LNCaP clone FGC (cell line): ENCODE measurements at places on chromosomes 4 and X.

GRCh38 chr4:182286035-182286434 is 42.8 kb downstream of the TENM3 start:
- no peak for DNase-seq

- DNase-seq, result no peak
These were observed 15.4 kb downstream of the MTHFD2L start for GRCh38 chr4:74173321-74173720.

DNA sequence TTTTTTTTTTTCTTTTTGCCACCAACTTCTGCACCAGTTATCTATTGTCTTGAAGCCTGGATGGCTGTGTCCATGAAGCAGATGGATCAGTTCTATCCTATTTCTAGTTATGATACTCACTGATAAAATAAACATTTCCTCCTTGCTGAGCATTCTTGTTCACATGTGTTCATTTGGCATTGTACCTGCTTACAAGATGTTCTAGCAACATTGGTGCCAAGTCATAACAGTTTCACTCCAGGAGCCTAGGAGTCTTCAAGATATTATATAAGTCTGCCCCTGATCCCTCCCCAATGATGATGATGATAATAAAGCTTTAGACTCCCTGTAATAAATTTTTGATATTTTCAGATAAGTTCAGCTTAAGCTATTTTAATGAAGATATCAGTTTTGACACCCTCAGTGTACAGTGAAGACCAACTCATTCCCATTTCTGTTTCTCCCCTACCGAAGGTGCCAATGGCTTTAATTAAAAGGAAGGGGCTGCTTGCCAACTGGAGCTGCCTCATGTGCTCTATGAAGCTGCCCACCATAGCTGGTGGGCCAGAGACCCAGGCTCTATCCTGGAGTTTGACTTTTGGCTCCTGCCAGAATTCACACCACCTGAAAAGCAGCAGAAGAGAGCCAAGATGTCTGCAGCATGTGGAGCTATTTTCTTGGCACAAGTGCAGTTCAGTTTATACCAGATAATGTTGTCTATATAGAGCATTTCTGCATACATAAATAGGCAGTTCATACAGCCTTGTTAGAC is 265.4 kb upstream of the TET2 start:
- no peak for DNase-seq

DNA sequence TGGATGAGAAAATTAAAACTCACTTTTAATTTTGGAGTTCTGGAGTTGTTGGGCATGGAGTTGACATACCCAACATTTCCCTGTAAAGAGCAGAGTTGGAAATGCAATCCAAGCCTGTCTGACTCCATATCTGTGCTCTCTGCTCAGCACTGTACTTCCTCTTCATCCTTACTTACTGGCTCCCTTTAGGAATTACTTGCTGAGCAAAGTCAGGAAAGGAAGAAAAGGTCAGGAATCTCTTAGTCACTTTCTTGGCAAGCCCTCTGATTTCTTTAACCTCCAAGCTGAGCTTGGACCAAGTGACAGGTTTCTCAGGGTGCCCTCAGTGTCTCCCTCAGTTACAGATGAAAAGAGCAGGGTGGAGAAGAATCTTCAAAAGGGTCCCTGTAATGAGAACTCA is 501.5 kb downstream of the ZIC3 start:
- DNase-seq, result no peak

DNA sequence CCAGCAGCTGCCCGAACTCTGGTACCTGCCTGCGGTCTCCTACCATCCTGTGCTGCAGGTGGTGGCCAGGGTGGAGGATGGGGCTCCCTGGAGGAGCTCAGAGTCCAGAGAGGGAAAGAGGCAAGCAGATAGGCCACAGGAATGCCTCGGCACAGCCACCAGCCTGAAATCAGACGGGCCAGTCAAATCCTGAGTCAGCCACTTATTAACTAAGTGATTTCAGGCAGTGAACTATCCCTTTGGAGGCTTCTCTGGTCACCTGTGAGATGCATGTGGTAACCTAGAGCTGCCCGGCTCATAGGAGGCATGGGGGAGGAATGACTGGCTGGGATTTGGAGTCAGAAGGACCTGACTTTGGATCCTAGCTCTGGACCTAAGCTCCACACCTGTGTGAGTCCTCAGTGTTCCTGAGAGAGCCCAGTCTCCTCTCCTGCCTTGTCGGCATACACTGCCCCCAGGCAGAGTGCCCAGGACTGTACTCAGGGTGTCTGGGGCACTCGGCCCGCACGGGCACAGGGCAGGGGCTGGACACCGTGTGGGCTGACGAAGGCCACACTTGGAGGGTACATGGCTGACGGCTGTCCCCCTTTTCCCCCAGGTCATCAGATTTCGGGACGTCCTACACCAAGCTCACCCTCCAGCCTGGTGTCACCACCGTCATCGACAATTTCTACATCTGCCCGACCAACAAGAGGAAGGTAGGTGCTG is 96.4 kb upstream of the PSAPL1 start:
- DNase-seq, result no peak

DNA sequence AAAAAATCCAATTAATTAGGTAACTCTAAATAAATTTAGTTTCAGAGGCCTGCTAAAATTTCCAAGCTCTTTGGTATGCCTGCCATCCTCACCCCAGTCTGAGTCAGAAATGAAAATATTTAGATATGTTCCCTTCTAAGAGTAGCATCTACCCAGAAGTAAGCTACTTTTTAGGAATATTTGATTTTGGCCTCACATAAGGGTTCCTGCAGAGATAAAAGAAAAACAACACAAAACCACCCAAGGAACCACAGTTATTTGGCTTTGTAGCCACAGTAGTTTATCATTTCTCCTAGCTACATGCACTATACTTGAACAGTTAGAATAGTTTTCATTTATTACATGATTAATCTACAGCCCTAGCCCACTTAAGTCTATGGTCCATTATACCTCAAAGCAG is 192.6 kb upstream of the FAM241A start:
- no peak for DNase-seq

- no peak for DNase-seq
These were observed 35.9 kb downstream of the SLC9A6 start for GRCh38 chrX:136021160-136021559.

DNA sequence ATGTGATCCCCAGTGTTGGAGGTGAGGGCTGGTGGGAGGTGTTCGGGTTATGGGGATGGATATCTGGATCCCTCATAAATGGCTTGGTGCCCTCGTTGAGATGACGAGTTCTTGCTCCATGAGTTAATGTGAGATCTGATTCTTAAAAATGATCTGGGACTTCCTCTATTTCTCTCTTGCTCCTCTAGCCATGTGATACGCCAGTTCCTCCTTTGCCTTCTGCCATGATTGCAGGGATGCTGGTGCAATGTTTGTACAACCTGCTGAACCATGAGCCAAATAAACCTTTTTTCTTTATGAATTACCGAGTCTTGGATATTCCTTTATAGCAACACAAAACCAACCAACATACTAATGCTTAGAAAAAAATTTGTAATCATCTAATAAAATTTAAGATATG is 56.6 kb downstream of the STAP1 start:
- no peak for DNase-seq

DNA sequence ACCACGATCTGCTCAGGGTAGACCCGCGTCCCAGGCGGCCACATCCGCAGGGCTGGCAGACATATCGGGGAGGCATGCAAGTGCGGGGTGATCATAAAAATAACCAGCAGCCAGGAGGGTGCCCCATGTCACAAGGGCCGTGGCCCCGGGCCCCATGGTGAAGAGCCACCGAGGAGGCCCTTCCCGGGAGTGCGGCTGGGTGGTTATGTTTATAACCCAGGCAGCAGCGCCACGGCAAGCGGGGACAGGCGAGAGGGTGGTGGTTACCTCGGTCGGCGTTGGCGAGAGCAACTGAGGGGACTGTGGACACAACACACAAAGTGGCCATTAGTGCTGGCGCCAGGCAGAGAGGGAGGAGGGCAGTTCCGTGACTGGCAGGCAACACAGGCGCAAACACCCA is 92.7 kb upstream of the AFAP1 start:
- no peak for DNase-seq

DNA sequence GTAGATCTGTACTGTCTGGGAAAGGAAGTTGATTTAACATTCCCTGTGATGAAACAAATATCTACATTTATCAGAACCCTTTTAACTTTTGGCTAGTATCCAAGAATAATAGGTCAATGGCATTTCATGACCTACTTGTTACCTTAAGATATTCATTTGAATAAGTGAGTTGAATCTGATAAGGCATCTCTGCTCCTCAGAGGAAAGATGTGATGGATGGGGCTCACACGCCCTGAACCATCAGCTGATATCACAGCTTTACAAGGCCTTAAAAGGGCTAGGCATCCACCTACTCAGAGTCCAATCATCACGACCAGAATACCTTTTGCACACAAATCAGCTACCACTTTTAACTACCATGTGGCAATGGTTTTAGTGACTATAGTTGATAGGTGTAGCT is 90.2 kb upstream of the PDLIM3 start:
- no peak for DNase-seq

DNA sequence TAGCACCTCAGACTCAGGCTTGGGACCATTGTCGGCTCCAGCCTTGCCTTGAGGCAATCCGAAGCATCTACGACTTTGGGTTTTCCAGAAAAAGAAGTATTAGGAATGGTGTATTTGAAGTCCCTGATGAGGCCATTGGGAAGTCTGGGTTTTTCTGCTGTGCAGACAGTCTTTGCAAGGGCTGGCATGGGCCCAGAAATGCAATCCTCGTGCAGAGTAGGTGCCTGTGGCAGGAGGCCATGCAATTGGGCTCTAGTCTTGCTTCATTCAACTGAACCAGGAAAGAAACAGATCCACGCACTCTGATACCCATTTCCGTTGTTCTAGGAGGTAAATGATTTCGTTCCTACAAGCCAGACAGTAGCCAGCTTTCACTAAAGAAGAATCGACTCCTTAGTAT is 12.4 kb downstream of the ZFP92 start:
- no peak for DNase-seq

DNA sequence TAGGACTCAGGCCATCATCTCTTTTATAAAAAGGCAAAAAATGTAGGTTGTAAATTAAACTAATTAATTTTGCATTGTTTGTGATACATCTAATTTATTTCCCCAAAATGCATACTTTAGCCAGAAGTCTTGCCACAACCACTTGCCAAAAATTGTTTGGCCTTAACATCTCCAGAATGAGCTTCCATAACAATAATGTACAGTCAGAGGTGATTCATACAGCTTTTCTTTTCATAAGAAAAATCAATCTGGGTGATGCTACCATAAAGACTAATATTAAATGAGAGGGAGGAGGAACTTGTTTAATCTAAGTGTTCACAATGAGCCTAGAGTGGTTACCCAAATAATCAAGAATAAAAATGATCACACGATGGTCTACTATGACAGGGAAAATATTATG is 59.3 kb downstream of the AMMECR1 start:
- no peak for DNase-seq

GRCh38 chr4:115803825-115804224 is 690.4 kb upstream of the NDST4 start:
- DNase-seq, result no peak

DNA sequence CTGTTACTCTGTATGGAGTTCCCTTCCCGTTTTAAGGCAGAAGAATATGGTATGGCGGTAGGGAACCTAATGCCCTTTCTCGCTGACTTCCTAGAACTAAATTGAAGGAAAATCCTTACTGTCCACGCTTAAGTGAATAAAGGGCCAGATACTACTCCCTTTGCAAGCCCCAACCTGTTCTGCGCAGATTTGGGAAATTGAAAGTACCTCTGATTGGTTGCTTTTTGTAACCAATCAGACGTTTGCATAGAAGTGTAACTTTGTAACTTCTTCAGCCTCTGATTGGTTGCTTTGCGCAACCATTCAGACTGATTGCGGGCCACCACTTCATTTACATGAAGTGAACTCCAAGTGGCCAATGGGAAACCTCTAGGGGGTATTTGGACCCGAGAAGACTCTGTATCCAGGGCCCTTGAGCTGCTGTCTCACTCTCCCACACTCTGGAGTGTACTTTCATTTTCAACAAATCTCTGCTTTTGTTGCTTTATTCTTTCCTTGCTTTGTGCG is 1.2 kb upstream of the TMEM33 start:
- no peak for DNase-seq

DNA sequence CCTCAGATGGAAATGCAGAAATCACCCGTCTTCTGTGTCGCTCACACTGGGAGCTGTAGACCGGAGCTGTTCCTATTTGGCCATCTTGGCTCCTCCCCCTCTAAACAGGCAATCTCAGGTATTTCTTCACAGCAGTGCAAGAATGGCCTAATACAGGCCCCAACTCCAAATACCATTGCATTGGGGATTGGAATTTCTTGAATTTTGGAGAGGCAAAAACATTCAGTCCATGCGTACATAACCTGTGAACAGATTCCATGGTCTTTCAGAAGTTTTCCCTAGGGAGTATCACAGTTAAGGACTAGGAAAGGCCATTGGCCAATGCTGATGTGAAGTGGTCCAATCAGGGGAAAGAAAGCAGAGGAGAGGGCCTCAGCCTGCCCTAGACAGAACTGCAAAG is 128.2 kb upstream of the NOCT start:
- no peak for DNase-seq

DNA sequence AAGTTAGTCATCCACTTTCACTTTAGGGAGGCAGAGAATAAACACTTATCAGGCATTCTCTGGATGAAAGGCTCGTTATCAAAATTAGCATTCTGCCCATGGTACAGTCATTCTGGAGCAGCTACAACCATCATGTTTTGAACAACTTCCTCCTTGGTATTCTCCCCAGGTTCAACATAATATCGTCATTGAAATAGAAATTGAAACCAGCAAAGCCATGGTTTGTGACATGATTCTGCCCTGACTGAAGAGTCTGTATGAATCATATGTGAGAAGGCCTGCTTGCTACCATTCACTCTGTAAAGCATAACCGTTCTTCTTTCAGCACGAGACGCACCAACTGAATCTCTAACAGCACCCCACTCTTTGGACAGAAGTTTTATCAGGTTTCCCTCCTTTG is 127.5 kb upstream of the RADX start:
- DNase-seq, result no peak

- DNase-seq, result no peak
These were observed 306.3 kb downstream of the ANK2 start for GRCh38 chr4:113355550-113356371.

GRCh38 chrX:32524385-32524784 is 687.0 kb downstream of the DMD start:
- DNase-seq, result no peak

GRCh38 chrX:136310411-136310810 is 9.6 kb downstream of the ADGRG4 start:
- DNase-seq, result no peak

DNA sequence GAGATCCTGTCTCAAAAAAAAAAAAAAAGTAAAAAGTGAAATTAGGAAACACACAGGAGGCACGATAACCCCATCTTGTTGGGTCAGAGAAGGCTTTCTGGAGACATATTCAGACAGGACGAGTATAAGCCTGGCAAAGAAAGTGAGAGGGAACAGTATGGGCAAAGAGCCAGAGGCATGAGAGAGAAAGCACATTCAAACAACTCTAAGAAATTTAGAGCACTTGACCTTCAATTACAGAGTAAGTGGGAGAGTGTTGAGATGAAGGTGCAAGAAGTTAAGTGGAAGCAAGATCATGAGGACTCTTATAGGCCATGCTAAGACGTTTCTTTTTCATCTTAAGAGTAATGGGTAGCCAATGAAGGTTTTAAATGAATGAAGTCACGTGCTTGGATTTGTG is 70.4 kb downstream of the ELOVL6 start:
- DNase-seq, result no peak

- DNase-seq, result no peak
These were observed 58.3 kb downstream of the MTNR1A start for GRCh38 chr4:186497043-186497442.
